ENCODE measurements at places on chromosomes 13 and 19.

- no peak for DNase-seq
Observed at GRCh38 chr13:107395927-107396662, 819.2 kb downstream of the LIG4 start.

DNA sequence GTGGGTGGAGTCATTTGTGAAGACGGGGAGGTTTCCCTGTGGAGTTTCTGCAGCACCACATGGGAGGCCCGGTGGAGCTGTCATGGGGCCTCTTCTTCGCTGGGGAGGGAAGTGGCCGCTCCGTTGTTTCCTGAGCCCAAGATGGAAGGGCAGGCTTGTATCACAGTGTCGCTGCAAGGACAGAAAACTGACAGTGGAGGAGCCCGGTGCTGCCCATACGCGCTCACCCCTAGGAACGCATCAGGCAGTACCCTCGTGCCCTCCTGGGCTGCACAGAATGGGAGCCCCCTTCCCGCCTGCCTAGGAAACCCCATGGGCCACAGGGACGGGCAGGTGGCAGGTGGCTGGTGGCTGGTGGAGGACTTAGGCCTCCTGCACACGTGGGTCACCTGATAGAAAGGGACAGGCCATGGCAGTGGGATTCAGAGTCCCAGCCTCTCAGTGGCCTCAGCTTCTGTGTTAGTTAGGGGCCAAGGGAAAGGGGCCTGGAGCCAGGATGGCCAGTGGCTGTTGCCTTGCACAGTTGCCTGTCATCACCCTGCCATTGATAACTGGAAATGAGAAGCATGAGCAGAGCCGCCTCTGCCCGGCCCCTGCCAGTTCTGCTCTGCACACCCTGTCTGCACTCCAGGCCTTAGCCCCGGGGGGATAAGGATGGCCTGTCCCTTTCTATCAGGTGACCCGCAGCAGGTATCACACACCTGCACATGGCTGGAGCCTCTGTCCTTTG is 7.6 kb downstream of the COL4A2 start:
- no peak for DNase-seq

DNA sequence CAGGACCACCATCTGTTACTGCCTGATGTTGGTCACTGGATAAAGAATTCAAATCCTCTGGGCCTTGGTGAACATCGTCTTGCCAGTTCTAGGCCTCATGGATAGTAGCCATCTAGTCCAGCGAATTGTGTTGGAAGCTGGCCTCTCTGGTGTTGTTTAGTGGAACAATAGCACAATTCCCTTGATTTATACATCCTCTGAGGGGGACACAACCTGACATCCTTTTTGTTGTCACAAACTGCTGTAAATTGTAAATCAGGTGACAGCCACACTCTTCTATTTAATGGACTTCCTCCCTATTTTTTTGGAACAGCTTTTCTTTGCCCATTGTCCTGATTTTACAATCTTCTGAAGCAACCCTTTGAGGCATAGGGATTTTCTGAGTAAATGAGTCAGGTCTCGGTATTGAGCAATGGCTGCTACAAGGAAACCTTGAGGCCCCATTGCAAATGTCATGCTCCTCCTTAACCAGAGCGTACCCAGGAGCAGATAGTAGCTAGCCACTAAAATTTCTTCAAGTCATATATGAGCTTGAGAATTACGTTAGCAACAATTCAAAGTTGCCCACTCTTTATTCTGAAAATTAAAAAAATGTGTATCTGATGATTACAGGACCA is 263.3 kb downstream of the COG6 start:
- no peak for DNase-seq

GRCh38 chr13:60170414-60170813 is 6.7 kb upstream of the DIAPH3 start:
- DNase-seq = no peak

GRCh38 chr19:31332096-31332495 is 17.1 kb downstream of the TSHZ3 start:
- DNase-seq = no peak

DNA sequence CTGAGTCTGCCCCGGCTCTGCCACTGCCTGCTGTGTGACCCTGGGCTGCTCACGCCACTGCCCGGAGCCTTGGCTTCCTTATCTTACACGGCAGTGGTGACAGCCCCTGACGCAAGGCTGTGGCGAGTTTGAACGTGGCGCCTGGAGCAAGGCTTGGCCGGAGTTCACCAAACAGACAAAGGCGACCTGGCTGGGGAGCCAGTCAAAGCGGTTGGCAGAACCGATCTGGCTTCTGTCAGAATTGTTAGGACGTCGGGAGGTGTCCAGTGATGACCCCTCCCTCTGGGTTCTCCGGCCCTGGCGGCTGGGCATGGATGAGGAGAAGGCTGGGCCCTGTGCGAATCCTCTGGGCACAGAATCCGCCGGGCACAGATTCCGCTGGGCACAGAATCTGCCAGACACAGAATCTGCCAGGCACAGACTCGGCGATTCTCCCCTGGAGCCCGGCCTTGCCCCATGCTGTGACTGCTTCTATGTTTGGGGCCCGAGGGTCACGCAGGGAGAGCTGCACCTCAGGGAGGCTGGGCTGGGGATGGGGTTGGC is 11.7 kb upstream of the TMEM255B start:
- no peak for DNase-seq

- DNase-seq = no peak
Observed at GRCh38 chr19:2683430-2684003, 19.0 kb downstream of the GNG7 start.

DNA sequence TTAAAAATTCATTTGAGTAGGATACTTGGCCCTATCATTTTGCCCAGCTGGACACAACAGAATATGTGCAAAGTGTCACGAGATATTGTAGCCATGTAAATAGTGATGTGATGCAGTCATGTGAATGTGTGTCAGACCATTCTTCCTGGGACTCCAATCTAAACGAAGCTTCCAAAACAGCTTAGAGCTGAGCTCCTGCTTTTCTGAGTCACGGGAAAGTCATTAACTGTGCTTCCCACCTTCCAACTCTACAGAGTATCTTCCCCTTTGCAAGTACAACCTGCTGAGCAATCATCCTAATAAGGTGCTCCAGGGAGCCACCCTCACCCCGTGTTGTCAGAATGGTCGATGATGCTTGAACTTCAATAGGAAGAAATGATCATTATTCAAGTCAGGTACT is 294.7 kb downstream of the MYO16 start:
- no peak for DNase-seq

DNA sequence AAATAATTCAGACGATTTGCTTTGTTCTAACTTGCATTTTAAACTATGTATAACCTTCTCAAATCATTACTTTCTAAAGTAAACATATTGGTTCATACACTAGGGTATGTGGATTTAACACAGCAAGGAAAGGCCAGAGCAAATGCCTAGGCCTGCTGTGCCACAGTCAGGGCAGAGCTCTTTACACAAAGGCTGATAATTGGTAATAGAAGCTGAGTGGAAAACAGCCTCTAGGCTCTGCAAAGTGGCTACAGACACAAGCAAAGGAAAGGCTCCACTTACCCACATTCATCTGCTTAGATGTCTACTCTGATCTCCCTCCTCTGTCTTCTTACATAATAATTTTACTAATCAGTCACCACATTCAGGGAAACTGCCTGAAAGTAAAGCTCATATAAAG is 382.9 kb downstream of the OLFM4 start:
- no peak for DNase-seq

DNA sequence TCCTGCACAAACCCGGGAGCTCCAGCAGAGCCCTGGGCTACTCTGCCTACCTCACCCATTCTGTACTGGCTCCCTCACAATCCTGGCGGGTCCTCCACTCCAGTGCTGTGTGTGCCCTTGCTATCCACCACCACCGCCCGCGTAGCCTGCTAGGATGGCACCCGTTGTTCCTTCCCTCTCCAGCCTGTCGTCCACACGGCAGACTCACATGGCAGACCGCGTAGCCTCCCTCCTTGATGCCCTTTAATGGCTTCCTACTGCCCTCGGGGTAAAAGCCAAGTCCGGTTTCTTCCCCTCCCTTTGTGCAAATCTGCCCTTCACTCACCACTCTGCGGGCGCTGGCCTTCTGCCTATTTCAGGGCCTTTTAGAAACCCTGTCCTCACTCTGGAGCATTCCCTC is 106.6 kb downstream of the RAB20 start:
- no peak for DNase-seq

- peak; percentile 36 for DNase-seq
Observed at GRCh38 chr13:45765464-45765863, 63.3 kb downstream of the CBY2 start.

GRCh38 chr19:47322058-47322457 is 9.9 kb upstream of the C5AR2 start:
- no peak for DNase-seq

DNA sequence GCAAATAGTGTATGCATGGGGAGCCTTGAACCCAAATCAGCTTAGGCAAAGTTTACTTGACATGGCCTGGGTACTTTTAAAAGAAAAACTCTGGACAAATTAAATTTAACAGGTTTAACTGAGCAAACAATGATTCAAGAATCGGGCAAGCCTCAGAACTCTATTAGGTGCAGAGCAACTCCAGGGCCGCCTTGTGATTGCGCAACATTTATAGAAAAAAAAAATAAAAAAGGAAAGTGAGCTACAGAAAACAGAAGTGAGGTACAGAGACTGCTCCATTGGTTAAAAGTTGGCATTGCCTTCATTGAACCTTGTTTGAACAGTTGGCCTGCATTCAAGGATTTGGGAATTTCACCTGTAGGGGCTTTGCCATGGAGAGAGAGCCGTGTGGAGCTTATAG is 421.0 kb upstream of the TSHZ3 start:
- DNase-seq = no peak

- DNase-seq = peak; percentile 74
Observed at GRCh38 chr13:109764470-109765291, 21.7 kb downstream of the IRS2 start.

DNA sequence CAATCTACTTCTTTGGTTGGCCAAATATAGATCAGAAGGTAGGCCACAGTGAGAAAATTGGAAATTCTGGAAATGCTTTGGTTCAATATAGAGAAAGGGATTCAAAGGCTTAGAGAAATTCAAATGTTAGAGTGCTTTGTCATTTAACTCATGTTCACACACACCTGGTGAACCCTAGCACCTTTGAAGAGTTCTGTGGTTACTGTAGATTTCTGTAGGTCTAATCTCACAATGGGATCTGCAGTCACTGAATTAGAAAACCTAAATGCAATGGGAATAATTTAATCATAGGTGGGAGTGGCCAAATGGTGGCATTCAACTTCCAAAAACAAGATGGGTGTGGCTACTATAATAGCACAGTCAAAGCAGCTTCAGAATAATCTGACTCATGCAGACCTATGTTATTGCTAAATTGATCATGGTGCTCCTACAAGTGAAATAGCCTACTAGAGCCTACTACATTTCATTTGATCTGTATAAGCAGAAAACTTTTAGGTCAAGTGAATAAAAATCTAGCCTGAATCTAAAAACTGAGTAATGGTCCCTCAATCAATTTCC is 1152.9 kb downstream of the PCDH9 start:
- no peak for DNase-seq

DNA sequence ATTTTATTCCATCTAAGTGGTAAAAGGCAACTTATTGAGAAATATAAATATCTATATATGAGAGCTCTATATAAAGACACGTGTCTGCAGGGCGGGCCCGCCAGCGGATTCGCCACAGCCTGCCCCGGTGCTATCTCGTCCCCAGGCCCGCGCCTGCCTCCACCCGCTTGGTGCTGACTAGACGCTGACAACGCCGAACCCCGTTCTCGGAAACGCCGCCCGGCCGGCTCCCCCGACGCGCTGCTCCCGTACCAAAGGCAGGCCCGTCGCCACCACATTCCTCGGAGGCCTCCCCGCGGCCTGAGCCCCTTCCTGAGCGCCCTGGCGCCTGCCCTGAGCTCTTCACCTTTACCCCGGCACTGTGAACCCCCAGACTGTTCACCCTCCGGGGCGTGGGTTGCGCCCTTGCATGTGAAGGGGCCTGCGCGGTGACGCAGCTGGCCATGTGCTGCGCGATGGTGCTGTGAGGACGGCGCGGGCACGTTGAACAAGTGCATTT is 6.0 kb downstream of the PLEKHJ1 start:
- no peak for DNase-seq

- peak; percentile 86 for DNase-seq
Observed at GRCh38 chr19:12611361-12611699, 610 bp downstream of the ZNF791 start.

DNA sequence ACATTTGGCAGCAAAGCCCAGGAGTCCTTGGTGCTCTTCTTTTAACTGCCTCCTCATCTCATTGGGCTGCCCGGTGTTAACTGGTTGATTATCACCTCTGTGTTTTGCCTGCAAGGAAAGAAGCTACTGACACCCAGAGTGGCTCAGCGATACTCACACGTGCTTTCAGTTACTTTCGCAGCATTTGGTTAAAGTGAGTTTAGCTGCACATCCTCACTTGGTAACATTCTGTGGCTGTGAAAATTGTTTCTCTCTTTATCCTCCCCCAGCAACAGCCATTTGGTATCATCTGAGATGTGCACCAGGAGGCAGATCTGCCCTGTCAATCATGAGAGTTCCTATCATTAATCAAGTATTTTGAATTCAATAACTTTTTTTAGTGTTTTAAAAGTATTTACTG is 44.6 kb upstream of the GPR183 start:
- DNase-seq = no peak

DNA sequence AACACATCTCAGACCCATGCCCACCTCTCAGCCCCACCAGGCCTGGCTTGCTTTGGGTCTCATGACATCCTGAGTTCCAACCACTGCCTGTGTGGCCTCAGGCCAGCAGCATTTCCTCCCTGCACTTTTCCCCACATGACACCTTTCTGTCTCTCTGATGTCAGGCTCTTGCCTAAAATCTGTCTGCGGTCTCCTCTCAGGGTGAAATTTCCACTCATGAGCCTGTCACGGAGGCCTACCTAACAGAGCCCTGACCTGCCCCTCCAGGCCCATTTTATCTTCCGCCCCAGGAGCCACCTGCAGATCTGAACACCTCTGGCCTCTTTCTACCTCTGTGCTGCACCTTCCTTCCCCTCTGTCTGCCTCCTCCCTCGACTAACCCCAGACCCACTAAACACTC is 93.5 kb downstream of the ZDHHC20 start:
- no peak for DNase-seq

DNA sequence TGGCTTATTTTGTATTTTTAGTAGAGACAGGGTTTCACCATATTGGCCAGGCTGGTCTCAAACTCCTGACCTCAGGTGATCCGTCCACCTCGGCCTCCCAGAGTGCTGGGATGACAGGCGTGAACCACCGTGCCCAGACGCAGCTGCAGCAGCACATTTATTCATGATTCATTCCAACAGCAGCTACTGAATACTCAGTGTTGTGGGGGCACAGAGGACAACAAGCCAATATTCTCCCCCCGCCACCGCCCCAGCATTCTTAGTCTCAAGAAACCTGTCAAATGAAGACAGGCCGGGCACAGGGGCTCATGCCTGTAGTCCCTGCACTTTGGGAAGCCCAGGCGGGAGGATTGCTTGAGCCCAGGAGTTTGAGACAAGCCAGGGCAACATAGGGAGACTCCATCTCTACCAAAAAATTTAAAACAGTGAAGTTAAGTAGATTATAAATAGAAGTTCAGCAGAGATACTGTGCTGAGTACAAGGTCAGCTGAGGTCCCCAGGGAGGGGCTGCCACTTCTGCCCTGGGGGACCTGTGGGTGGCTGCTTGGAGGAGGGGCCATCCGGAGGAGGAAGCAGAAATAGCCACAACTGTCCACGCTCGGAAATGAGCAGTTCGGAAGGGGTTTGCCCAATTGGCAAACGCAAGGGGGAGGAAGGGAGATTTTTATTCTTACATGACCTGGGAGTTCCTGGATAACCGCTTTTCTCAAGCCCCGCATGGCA is 4.3 kb downstream of the DOT1L start:
- no peak for DNase-seq

Data from A673 (cell line).